ENCODE measurements at places on chromosomes 7 and 10.

DNA sequence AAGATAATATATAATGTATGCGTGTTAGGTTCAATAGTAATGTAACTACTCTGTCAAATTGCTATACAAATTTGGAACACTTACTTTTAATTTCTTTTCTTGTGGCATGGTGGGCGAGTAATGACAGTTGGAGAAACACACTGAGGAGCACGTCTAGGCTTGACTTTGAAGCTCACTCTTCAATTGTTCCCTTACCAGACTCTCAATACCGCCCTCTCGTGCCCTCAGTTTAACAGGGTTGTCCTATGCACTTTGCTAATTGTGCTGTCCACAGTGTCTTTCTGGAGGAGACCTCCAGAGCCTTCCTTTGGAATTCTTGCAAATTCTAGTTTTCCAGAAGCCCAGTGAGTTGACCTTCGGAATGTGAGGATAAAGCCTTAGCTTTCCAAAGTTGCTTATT is 107.2 kb upstream of the RELN start:
- DNase-seq: peak; percentile 16

- DNase-seq: no peak
Observed at GRCh38 chr7:79668292-79668691, 214.8 kb upstream of the MAGI2 start.

DNA sequence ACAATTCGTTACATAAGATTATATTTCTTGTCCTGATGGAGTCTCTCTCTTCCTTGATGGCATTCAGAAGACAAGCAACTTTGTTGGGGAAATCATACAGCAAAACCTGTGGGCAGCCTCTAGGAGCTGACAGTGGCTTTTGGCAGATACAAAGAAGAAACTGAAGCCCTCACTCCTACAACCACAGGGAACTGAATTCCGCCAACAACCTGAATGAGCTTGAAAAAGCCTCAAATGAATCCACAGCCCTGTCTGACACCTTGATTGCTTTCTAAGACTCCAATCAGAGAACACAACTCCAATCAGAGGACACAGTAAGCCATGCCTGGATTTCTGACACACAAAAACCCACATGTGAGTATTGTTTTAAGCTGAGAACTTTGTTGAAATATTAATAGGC is 576.8 kb upstream of the LRRTM3 start:
- DNase-seq: no peak

DNA sequence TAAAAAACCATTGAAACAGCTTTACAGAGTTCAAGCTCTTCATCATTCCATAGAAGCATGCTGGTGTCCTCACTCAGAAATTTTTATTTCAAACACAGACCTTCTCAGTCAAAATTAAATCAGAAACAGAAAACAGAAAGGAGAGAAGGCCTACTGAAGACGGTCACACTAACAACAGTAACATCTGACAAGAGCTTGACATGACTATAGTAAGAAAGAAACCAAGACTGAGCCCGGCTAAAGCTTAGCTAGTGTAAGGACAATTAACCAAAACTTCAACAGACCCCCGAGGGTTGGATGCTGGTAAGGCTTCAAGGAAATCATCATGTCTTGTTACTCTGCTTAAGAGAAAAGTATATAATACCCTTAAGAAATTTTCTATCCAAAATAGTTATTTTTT is 38.6 kb downstream of the MTPN start:
- DNase-seq: no peak

DNA sequence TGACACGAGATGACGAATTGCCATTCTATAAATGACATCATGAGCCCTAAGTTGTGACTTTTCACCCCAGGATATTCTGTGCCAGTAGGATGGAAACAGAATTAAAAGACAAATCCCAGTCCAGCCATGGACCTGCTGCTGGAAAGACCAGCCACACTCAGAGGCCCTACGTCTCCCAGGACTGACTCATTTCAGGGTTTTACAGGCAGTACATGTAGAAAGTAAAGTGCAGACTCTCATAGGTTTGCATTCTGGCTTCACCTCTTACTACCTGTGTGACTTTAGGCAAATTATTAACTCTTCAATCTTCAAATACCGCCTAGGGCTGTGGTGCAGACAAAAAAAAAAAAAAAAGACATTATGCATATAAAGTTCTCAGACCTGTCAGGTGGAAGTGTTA is 188.8 kb downstream of the NEBL start:
- DNase-seq: no peak

Measured in body of pancreas (tissue), 4 donors.